ENCODE measurements at places on chromosomes 5 and 9.

DNA sequence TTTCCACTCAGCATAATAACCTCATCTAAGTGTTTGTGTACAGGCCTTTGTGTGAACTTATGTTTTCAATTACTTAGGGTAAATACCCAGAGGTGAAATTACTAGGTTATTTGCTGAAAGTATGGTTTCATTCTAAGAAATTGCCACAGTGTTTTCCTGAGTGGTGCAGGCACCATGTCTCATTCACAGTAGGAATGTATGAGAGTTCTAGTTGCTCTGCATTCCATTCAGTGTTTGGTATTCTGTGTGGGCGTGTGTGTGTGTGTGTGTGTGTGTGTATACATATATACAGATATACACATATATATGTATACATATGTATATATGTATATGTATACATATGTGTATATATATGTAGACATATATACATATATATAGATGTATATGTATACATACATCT is 8.8 kb upstream of the SVEP1 start:
- DNase-seq = no peak

DNA sequence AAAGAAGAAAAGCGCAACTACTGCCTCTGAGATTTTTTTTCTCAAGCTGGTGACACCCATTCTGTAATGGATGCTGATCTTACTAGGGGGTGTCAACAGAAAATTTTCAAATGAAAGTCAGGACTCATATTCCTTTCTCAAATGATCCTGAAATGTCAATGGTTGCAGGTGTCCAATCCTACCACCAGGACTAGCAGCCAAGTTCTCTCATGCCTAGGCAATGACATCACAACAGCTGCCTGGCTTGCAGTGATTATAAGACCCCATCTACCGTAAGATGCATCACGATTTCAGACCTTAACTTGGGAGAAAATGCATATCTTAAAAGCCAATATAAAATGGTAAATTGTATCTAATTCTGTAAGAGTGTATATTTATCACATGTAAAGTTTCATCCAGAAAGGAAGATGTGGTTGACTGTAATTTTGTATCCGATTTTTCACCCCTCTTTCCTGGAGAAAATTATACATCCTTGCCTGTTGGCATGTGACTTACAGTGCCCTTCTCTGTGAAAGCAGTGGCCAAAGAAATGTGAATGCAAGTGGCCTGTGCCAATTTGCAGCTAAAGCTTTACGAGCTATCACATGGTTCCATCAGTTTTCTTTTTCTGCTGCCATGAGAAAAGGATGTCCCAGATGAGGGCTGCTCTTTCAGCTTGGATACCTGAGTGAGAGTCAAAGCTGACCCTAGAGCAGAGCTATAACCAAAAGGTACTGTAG is 104.4 kb downstream of the DENND1A start:
- no peak for DNase-seq

GRCh38 chr9:99253772-99254431 is 31.8 kb downstream of the SEC61B start:
- DNase-seq = peak; percentile 69

DNA sequence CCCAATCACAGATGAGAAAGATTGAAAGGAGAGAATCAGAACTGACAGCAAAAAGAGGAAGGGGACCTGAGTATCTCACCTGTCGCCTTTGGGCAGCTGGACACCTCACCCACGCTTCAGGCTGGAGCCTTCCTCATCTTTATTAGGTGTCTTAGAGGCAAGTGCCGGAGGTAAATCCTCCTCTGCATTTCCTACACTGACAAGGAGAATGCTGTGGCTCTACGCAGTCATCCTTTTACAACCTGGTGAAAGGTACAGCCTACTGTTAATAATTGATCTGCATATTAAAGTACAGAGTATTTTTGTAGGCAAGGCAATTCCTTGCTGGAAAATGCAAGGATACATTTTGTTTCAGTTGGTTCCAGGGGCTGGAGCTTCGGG is 34.8 kb downstream of the PRLR start:
- DNase-seq = no peak

DNA sequence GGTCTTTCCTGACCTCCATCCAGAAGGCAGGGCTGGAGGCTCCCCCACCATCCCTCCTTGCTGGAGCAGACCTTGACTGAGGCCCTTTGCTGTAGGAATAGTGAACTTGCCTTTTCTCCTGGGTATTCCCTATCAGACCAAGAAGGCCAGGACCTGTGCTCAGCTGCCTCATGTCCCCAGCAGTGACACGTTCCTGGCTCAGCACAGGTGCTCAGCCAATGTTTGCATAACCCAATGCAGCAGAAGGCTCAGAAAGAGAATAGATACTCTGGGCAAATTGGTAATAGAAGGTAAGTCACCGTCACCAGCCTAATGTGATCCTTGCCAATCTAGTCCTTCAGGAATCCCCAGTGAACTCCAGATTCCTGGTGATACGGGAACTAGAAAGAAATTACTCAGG is 96.4 kb downstream of the ACTL7B start:
- no peak for DNase-seq

DNA sequence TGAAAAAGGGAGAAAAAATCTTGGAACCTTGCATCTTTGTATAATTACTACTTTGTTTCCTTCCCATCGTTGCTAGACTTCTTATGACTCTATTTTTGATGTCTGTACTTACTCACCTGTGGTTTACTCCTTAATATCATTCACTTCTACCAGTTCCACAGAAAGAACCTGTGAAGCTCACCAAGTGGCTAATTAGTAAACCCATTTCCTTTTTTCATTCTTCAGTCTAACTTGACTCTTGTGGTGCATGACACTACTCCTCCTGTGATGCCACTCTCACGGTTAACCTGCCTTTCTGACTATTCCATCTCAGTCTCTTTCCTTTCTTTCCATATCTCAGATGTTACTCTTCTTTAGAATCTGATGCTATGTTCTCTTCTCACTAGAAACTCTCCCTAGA is 14.6 kb downstream of the RECK start:
- DNase-seq = peak; percentile 63

- no peak for DNase-seq
Observed at GRCh38 chr5:134994560-134995156, 27.0 kb downstream of the CATSPER3 start.

GRCh38 chr9:120350596-120350995 is 229.4 kb downstream of the CDK5RAP2 start:
- no peak for DNase-seq

GRCh38 chr9:109576762-109577161 is 78.7 kb upstream of the PTPN3 start:
- DNase-seq = no peak

DNA sequence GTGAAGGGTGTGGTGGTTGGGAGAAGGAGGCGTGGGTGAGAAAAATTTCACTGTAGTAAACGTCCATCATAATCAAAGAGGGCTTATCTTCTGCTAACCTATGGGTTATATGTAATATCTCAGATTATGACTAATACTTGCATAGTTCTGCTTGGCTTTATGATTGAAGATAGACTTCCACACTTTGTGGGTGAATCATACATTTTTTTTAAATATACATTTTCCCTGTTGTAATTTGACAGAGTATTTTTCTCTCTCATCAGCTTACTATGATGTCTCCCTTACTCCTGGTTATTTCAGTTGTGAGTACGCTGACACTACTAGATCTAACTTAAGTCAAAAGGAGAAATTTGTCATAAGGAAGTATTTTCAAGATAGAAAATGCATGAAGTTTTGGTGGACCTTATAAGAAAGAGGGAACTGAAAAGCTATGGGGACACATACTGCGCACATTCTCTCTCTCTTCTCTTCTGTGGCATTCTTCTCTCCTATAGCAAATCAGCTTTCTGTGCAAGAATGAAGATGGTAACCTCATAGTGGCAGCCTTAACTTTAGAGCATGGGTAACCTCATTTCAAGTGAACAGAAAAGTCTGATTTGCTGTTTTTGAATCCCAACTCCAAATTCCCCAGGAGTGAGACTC is 4.9 kb upstream of the JAK2 start:
- DNase-seq = no peak

- DNase-seq = no peak
Observed at GRCh38 chr9:89480825-89481537, 16.9 kb downstream of the SEMA4D start.

DNA sequence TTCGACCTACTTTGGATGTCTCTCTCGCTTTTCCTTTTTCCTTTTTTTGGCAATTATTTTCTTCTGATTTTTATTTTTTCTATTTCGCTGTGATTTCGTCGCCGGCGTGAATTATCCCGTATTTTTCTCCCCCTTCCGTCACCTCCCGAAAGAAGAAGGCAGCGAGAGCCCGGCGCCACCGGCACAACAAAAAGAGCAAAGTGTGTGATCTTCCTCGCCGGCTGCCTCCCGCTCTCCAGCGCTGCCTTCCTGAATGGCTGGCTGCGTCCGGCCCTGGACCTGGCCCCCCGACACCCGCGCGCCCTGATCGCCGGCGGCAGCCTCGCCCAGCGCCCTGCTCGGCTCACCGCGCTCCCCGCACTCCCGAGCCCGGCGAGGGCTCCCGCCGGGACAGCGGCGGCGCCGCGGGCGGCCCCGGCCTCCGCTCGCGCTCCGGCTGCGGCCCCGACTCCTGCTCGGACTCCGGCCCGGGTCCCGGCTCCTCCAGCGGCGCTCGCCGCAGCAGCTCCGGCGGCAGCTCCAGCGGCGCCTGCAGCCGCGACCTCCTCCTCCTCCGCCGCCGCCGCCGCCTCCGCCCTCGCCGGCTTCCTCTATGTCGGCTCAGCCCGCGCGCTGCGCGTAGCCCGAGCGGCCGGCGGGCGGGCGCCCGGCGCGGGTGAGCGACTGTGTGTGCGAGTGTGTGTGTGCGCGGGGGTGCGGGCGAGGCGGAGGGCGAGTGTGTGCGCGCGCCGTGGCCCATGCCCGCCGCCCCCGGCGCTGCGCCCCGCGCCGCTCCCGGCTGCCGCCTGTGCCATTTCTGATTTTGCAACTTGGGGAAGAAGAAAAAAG is 960 bp downstream of the NR2F1 start:
- DNase-seq = peak; percentile 27

GRCh38 chr5:65873181-65873750 is 53.1 kb upstream of the ERBIN start:
- no peak for DNase-seq

DNA sequence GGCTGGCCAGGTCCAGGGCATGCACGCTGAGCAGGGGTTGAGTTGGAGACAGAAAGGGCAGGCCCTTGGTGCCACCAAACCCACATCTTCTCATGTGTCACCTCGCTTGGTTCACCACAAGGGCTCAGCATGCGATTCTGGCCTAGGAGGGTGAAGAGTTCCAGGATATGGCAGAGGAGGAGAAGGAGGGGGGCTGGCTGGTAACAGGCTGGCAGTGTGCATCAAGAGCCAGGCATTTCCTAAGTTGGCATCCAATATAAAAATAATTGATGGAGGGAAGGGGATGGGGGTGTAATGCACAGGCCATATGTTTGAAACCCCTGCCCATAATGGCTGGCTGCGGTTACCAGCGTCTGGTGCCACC is 255.6 kb downstream of the NFIB start:
- DNase-seq = no peak

DNA sequence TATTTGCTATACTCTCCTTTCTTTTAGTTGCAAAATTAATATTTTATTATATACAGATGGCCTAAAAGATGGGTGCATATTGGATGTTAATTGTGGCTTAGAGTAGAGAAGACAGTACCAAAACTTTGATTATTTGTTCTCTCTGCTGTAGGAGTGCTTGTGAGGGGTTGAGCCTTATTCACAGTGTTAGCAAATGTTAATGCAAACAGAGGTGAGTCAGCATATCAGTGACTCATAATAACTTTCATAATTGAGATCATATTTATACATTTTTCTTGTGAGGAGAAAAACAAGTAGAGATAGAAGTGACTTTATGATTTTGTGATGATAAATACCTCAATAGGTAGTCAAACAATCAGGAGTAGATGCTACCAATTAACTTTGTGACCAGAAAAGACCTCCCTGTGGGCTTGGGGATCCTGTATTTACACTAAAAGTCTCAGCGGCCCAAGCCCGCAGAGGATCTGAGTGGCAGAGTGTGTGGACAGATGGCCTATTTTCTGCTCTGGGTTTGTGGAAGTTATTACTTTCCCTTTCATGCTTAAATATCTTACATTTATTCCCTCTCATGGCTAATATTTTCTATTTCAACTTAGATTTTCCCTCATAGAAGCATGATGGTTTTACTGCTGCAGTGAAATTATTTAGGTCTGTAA is 226.5 kb downstream of the TAF11L14 start:
- DNase-seq = no peak

GRCh38 chr5:177358370-177358819 is 671 bp downstream of the RGS14 start:
- no peak for DNase-seq

DNA sequence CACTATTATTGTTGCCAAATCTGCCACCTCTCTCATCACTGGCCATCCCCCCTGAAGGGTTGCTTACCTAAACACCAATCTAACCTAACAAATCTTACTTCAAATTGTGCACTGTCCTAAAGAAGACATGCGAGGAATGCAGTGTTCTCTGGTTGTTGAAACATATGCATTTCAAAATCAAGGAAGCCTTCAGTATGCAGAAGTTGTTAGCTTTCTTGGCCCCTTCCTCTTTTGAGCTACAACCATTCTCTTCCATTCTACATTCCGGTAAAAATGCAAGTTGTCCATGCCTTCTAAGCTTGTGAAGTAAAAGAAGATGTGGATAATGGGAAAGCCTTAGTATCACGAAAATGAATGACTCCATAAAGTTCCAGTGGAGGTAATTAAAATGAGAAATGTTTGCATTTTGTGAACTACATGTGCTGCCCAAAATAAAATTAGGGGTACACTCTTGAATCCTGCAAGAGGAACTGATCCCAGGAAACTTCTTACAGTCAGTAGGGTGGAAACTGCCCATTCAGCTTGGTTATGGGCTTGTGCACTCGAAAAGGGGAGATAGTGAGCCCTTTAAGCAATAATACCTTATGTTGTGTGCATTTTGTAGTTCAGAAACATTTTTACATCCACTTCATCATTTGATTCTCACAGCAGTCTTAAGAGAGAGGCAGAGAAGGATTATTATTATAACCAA is 77.6 kb upstream of the ADRB2 start:
- DNase-seq = no peak

- no peak for DNase-seq
Observed at GRCh38 chr9:130731355-130731754, 37.8 kb downstream of the EXOSC2 start.

Measured in T-helper 2 cell (primary cell).